ENCODE measurements at places on chromosomes 13 and 19.

- DNase-seq, result peak; percentile 60
These were observed at the start of the genes MAN2B1 and WDR83 for GRCh38 chr19:12666265-12667048. Gene MAN2B1 (minus strand): TSS chr19:12666742. CDS start chr19:12666701, 41 bp downstream. Gene WDR83 (plus strand): TSS chr19:12666807. CDS start chr19:12669791, 2,984 bp downstream.

GRCh38 chr13:34070006-34070405 lies 252.1 kb downstream of the RFC3 start:
- no peak for DNase-seq

- no peak for DNase-seq
These were observed 1531.7 kb upstream of the SPRY2 start for GRCh38 chr13:81872581-81872980.

- DNase-seq, result no peak
These were observed 5.4 kb downstream of the KLK1 start for GRCh38 chr19:50817941-50818858.

- no peak for DNase-seq
These were observed 73.4 kb downstream of the RUBCNL start for GRCh38 chr13:46313432-46314257.

DNA sequence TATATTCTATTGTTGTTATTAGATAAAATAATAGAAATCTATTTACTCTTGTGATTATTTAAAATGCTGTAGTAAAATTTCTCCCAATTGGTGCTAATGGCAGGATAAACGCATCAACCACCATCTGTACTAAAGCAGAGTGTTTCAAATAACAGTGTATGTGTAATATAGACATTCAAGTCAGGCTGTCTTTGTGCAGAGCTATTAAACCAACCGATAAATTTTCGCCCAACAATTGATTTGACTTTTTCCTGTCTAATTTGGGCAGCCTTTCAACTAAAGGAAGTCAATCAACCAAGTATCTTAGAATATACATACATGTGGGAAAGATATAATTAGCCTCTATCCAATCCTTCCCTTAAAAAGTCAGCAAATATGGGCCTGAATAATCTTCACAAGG lies 5.8 kb downstream of the AMER2 start:
- no peak for DNase-seq

GRCh38 chr19:38993271-38993670 lies 17.7 kb upstream of the FBXO17 start:
- DNase-seq, result no peak

- DNase-seq, result no peak
These were observed 108.7 kb downstream of the SUCLA2 start for GRCh38 chr13:47892374-47892773.

GRCh38 chr13:80359414-80359777 lies 18.5 kb upstream of the SPRY2 start:
- DNase-seq, result no peak

DNA sequence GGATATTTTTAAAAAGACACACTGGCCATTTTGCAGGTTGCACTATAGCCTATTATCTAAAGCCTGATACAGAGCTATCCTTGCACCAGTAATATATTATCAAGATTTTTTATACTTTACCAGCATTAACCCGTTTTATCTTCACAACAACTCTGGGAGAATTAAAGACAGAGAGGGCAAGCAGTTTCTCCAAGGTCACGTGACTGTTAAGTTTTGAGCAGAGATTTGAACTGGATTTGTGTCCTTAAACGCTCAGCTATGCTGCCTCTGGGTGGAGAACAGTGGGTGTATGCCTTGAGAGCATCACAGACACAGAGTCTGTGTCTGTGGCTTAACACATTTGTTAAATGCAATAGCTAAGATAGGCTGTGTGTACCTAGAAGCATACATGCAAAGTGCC lies 147.2 kb downstream of the MYO16 start:
- no peak for DNase-seq

- no peak for DNase-seq
These were observed 6.3 kb downstream of the DACT3 start for GRCh38 chr19:46654621-46655152.

- DNase-seq, result no peak
These were observed 6.1 kb upstream of the UPF3A start for GRCh38 chr13:114275304-114275703.

GRCh38 chr13:97030705-97031452 lies 36.6 kb upstream of the OXGR1 start:
- no peak for DNase-seq

DNA sequence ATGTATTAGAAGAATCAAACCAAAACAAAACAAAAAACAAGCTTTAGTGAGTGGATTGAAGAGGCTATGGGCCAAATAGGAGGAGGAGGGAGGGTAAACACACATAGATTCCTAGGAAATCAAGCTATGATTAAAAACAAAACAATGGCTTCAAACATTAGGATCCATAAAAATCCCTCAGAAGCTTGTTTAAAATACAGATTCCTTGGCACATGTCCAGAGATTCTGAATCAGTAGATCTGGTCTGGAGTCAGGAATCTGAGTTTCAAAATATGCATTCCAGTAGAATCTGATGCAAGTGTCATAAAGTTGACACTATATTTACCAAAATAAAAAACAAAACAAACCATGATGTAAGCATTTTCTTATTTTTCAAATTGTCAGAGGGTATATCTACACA lies 692.8 kb upstream of the SGCG start:
- DNase-seq, result no peak

DNA sequence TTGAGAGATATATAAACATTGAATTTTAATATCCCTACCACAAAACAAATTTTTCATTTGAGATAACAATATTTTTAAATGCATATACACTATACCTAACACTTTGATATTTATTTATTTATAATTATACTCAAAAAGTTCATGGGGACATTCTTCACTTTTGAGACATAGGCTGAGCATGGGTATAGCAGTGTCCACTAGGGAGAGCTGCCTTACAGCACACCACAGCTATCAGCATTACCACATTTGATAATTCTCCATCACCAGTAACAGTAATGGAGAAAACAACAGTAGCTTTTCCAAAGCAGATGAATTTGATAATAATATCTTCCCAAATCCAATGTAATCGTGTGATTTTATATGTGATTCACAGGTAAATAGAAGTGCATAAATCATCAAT lies 626.1 kb downstream of the DACH1 start:
- DNase-seq, result no peak

DNA sequence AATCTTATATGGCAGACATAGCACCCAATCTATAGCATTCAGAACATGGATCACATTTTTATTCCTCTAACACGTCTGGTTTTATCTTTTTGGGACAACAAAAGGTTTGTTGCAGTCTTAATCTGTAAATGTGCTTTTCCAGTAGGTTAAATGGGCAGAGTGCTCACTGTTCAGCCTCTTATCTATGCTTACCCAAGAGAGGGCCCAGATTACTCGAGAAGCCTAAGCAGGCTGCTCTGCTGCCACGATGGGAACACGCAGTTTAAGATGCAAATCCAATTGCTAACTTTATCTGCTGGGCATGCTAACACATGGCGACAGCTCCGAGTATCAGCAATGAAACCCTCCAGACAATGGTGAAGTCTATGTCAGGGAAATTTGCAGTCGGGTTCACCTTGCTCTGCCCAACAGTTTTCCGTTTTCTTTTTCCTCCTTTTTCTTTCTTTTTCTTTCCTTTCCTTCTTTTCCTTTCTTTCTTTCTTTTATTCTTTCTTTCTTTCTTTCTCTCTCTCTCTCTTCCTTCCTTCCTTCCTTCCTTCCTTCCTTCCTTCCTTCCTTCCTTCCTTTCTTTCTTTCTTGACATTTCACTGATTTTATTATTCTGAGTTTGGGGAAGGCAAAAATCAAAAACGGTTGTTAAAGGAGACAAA lies 115.3 kb downstream of the RBM26 start:
- DNase-seq, result no peak

DNA sequence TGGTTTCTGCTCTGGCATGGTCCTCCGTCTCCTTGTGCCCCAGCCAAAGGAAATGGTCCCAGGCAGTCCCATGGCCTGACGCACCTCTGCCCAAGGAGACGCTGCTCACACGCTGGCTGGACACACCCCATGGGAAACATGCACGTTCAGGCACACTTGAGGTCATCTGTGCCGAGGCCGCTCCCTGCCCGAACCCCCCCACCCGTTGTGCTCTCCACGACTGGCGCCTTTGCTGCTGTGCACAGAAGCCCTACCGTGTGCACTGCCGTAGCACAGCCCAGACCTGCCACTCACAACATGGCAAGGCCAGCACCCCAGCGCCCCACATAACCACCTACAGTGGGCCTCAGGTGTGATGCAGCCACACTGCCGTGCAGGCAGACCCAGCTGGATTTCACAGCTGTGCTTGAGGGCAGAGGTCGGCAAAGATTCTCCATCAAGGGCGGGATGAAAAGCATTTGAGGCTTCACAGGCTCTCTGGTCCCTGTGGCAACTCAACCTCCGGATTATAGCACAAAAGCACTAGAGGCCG lies 65.7 kb downstream of the SPACA7 start:
- no peak for DNase-seq

DNA sequence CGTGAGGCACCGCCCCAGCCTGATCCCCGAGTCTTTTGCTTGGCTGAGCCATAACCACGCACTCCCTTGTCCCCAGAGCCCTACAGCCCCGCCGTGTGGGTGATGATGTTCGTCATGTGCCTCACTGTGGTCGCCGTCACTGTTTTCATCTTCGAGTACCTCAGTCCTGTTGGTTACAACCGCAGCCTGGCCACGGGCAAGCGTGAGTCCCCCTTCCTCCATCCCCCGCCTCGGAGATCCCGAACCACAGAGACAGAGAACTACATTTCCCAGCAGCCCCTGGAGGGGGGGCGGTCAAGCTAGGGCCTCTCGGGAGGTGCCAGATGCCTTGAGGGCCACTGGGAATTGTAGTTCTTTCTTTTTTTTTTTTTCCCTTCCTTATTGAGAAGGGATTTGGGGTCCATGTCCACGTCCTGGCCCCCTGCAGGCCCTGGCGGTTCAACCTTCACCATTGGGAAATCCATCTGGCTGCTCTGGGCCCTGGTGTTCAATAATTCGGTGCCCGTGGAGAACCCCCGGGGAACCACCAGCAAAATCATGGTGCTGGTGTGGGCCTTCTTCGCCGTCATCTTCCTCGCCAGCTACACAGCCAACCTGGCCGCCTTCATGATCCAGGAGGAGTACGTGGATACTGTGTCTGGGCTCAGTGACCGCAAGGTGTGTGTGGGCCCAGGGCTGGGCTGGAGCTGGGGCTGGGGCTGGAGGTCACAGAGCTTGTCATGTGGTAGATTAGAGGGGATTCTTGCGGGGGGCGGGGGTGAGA lies 25.9 kb downstream of the GRIN2D start:
- peak; percentile 61 for DNase-seq

DNA sequence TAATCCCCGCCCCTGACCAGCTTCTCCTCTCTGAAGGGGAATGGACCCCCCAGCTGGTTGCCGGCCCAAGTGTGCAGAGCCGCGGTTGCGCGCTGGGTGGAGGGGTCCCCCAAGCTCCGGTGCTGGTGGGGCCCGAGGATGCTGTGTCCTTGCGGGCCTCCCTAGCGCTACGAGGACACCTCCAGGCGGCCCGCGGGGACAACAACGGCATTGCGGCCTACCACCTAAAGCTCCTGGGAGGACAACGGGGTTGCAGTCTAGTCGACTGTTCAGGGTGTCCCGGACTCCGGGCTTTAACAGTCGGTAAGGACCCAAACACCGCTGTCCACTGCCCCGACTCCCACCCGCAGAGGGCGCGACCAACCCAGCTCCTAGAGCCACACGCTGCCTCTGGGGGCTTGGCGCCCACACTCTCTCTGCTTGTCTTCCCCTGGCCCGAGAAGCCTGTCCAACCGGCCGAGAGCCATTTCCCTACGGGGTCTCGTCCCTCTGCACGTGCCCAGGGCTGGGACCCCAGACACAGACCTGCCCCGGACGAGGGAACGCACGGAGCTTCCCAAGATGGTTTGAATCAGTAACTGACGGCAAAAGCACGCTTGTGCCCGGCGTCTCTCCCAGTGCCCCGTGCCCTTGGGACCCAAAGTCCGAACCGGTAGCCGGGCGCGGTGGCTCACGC lies 927 bp upstream of the SDHAF1 start:
- DNase-seq, result no peak

- no peak for DNase-seq
These were observed 29.1 kb downstream of the CEBPG start for GRCh38 chr19:33402421-33403220.

DNA sequence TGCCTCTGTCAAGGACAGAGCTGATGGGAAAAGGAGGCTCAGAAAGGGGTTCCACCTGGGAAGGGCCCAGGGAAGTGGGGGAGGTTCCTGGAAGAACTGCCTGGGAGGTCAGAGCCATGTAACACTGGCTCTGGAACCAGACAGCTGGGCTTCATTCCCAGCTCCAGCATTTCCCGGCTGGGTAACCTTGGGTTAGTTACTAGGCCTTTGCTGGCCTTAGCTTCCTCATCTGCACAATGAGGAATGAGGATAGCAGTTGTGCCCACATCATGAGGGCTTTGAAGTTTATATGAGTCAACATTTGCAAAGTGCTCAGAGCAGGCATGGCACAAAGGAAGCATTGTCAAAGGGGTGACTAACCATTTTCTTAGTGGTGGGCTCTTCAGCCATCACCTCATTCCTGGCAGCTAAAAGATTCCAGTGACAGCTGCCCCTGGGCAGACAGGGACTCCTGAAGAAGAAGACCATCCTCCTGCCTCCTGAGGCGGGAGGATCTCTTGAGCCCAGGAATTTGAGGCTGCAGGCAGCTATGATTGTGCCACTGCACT lies 1.7 kb upstream of the DNAJB1 start:
- DNase-seq, result no peak

GRCh38 chr19:37899966-37900365 lies 6.4 kb downstream of the WDR87 start:
- no peak for DNase-seq

DNA sequence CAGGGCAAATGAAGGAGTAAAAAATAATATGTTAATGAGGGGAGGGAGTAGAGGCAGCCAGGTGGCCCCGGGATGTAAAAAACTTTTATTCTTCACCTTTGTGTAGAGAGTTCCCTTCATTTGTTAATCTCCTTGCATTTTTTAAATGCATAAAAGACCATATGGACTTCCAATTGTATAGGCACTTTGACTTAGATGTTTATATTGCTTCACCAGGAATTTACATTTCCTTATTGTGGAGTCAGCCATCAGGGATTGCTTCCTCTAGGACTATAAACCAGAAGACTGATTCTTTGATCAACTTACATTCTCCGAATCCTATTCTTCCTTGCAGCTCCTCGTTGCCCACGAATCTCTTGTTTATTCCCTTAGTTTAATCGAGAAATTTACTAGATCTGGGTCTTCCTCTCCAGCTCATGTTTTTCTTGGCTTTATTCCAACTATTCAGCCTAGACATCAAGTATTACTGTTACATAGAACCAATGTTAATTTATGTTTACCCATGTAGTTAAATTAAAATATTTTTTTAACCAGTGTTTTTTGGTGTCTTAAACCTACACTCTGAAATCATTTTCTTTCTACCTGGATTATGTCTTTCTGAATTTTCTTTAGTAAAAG lies 1187.0 kb upstream of the SLC10A2 start:
- DNase-seq, result no peak

DNA sequence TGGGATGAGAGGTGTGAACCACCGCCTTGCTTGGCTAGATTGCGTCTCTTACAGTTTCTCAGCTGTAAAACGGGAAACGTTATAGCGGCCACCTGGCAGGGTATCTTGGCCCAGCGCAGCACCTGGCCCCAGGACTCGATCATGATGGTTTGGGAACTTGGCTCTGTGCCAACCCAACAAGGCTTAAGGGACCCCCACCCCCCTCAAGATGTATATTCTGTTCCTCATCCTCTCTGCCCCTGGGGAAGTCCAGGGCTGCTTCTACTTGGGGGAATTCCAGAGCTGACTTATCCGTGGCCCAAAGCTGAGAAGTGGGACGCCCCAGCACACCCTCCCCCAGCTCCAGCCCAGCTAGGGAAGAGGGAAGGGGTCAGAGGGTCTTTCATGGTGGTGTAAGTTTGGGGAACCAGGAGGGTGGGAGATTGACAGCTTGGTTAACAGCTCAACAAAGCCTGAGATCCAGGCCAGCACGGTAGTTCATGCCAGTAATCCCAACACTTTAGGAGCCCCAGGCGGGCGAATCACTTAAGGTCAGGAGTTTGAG lies 695 bp downstream of the ICAM1 start:
- DNase-seq, result no peak
